ENCODE measurements at places on chromosomes 5 and 9.

DNA sequence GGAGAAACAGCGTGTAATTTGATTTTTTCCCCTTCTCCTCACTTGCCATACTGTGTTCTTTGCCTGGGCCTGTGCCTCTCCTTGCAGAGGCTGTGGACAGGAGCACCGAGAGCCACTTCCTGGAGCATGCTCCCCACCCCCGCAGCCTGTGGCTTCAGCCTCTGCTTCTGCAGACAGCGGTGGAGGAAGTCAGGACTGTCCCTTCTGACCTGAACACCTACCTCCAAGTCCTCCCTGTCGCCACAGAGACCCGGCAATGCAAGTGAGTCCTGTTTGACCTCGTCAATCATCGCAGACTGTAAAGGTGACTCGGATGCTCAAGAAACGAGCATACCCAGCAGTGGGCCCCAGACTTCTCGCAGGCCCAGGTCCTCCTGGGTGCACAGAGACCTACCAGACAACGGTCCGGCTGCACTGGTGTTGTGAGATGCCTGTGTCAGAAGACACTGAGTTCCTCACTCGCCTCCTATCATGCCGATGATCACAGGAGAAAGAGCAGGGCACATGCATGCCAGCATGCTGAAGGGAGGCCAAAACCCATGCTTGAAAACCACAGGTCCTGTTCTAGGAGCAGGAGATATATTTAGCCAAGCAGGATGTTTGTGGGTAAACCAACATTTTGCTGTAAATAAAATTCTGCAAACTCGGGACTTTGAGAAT is 198.8 kb downstream of the AUH start:
- DNase-seq, result no peak

GRCh38 chr9:107351382-107352045 is 68.4 kb downstream of the RAD23B start:
- DNase-seq, result no peak

- DNase-seq, result no peak
Measured at GRCh38 chr9:111604054-111604615, 4.7 kb upstream of the PTGR1 start.

DNA sequence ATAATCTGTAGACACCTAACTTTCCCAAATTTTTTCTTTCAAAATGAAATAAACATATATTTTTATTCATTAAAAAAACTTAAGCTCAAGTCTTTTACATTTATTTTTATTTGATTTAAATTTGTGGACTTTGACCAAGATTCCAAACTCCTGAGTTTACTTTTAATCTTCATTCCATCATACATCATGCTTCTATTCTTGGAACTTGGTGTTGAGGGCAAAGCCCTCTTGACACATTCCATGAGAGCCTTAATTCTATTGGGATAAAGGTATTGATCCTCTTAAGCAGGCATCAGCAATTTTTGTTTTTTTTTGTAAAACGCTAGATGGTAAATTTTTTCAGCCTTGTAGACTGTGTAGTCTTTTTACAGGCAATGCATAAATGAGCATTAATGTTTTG is 53.6 kb downstream of the FBXO4 start:
- no peak for DNase-seq

- DNase-seq, result no peak
Measured at GRCh38 chr5:128736553-128736952, 198.5 kb upstream of the FBN2 start.

DNA sequence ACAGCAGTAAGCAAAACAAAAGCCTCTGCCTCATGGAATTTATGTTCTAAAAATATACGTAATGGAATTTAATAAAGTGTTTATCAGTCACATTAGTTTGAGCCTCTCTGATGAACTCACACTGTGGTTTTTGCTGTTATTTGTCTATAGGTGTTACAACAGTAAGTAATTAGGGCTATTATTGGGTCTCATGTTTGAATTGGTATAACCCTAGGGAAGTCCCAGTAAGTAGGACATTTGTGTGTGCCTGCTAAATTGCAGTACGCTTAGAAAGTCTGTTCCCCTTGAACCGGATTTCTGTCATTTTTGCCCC is 197.6 kb downstream of the NR3C1 start:
- no peak for DNase-seq

- no peak for DNase-seq
Measured at GRCh38 chr5:117872798-117873368, 1115.5 kb downstream of the DTWD2 start.

DNA sequence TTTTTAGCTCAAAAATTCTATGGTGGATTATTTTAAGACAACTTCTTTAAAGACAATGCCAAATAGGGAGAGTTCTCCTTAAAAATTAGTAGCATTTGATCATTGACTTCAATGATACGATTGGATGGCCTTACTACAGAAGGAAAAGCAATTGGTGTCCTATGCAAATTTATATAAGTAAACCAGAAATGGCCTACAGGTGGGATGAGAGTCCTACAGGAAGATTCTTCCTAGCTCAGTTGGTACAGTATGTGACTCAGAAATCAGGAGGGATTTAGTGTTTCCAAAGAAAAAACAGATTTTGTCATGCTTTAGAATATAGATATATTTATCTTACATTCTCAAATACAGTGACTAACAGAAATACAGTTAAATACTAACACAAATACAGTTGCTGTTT is 6.5 kb downstream of the ANKRA2 start:
- DNase-seq, result no peak

DNA sequence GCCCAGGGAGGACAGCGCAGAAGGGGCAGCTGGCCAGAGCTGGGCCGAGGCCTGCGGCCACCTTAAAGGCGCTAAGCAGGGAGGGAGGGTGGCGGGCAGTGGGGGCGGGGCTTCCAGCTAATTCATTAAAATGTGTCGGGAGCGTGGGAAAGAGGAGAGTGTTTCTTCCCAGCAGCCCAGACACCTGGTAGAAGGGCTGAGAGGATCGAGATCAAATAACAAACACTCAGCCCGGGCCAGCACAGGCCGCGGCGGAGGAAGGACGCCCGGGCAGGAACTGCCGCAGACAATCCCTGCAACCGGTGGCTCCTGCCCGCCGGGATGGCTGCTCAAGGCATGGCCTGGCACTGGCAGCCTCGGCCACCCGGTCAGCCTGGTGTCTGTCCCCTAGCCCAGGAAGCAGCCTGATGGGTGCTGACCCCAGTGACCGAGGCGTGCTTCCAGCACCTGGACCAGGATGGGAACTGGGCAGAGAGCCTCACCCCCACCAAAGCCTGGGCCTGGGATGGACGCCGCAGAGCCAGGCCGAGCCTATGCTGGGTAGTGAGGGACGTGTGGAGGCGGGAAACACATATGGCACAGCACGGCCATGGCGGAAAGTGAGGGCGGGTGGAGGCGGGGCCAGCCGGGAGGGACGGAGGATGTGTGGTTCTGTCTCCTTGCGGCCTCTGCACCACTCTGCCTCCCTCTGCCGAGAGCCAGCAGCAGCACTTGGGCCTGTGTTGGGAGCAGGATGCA is 3.2 kb upstream of the NRARP start:
- DNase-seq, result no peak

GRCh38 chr5:158195416-158196210 is 336.7 kb upstream of the CLINT1 start:
- no peak for DNase-seq

- DNase-seq, result no peak
Measured at GRCh38 chr5:161600156-161600555, 53.6 kb upstream of the GABRB2 start.

DNA sequence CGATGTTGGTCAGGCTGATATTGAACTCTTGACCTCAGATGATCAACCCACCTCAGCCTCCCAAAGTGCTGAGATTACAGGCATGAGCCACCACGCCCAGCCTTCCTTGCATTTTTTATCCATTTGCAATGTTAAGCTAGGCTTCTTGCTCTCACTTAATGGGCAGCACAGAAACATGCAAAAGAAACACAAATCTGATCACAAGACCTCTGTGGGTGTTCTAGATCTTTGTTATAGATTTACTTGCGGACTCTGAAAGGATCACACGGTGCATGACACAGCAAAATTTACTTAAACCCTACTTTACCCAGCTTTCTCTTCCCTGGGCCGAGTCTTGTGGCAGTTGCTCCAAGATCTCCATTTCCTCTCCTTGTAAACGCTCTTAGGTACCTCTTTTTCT is 71.3 kb downstream of the PSAT1 start:
- no peak for DNase-seq

- DNase-seq, result no peak
Measured at GRCh38 chr5:17157916-17158529, 59.4 kb upstream of the BASP1 start.

GRCh38 chr9:78354989-78355388 is 58.1 kb downstream of the PSAT1 start:
- DNase-seq, result no peak

DNA sequence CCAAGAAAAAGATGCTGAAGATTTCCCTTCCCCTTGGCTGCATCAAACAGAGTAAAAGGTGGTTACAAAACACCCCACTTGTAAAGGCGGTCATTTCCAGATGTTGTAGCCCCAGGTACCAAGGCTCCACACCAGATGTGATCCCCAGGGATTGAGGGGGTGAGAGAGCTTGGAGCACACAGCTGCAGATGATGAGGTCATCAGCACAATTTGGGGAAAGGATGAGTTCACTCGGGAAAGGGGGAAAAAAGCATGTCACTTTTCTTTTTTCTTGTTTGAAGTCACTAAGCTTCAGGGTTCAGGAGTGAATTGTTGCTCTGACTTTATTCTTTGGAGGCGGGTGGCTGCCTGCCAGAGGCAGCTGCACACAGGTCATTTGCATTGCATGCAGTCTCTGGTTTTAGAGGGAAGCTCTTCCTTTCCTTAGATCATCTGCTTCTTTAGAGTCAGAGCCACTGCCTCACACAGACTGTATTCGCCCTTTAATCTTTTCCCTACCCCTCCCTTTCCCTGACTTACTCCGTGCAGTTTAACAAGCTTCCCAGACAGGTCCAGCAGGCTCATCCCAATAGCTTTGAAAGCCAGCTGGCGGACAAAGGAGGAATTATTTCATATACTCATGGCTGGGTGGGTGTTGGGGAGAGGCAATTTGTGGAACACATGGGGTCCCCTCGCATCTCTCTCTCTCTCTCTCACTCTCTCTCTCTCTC is 409.3 kb upstream of the SLC24A2 start:
- no peak for DNase-seq

GRCh38 chr9:113851873-113852272 is 24.2 kb upstream of the ZNF618 start:
- DNase-seq, result no peak

- no peak for DNase-seq
Measured at GRCh38 chr5:108801776-108802175, 54.1 kb downstream of the FER start.

- no peak for DNase-seq
Measured at GRCh38 chr9:71896761-71897160, 14.2 kb downstream of the ABHD17B start.

- DNase-seq, result no peak
Measured at GRCh38 chr5:154190595-154191304, at the start of gene GALNT10. TSS of gene GALNT10 (plus strand) at chr5:154190733. CDS start at chr5:154190867, 134 bp downstream.

- no peak for DNase-seq
Measured at GRCh38 chr5:138661291-138661960, 86.2 kb upstream of the HSPA9 start.

DNA sequence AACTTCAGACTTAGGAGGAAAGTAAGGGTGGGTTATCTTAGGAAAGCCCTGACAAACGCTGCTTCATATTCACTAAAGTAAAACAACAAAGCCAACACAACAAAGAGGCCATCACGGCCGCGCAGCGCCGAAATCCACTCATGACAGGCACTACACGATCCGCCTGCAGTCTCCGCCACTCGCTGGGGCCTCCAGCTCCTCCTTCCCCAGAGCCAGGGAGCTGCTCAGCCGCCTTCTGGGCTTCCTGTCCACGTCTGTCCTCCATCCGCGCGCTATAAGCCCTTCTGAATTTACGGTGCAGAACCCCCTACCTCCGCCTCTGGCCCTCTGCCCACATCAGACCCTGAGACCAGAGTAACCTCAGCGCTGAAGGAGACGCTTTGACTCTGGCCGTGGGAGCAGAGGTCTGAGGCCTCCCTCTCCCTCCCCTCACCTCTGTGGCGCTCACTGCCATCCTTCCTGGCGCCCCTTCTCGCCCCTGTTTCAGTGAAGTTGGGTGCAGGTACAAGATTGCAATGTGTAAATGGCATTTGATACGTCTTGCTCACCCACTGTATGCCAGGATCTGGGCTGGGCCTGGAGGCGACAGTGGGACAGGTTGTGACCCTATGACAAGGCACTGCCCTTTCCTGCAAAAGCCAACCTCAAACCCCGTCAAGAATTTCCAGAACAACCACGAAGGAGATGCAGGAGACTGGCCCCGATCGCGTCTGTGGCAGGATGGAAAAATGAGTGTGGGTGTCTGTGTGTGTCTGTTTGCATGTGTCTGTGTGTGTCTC is 74.9 kb upstream of the PHYKPL start:
- no peak for DNase-seq

DNA sequence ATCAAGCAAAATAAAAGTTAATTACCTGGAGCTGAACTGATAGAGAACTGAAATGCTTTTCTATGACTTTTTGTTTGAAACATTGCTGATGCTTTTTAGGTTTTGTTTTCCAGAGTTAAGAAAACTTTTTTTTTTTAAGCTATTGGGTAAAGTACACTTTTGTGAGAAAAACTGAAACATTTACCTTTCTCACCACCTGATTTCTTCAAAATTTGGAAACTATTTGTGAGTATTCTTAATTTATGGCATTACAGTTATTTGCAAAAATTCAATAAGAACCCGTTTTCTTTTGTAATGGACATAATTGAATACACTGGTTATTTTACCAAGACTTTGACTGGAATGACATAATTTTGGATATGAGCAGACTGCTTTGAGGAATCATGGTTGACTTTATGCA is 6.6 kb downstream of the C9orf153 start:
- DNase-seq, result no peak

DNA sequence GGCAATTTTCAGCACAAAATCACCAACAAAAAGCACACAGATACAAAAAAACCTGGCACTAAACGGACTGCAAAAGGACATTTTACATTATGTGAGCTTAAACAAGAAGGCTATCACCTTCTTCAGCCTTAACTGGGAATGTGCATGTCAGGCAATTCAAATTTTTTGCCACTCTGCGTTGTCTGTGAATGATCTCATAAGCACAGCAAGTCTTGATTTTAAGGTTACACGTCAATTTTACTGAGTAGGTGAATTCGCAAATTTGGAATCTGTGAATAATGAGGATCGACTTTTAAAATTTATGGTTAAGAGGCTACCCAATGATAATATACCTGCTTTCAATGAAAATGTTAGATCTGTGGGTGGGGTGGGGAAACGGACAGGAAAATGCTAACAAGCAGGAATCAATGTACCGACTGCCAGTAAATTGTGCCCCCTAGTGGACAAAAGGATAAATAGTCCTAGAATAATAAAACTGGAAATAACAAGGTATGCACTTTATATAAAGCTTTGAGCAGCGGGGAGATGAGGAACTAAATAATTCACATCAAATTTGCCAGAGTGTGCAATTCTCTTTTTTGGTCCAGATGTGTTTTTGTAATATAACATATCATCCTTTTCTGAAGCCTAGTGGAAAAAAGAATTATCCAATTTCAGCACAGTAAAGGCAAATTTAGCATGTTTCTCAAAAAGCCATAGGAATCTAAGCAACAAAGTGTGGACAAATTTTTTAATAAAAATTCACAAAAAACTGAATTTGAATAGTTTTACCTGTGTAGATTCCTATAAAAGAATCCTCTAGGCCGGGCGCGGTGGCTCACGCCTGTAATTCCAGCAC is 20.5 kb downstream of the EQTN start:
- DNase-seq, result no peak
